Activated T-helper 1 cell treated with anti-CD3 and anti-CD28 coated beads, Interleukin-2, amount 50 U/mL, for 16 hours (primary cell): ENCODE measurements at places on chromosomes 1 and 21.

DNA sequence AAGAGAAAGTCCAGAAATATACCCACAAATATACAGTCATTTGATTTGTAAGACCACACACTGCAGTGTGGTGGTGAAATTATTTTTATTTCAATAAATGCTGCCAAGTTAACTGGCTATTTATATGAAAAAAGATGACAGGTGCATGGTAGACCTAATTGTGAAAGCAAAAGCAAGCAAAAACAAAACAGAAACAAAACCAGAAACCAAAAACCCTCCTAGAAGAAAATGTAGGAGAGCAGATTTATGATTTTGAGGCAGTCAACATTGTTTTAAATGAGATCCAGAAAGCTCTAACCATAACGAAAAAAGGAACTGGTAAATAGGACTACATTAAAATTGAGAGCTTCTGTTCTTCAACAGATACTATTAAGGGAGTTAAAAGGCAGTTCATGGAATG, 303.6 kb downstream of the PRDM2 start:
- DNase-seq: no peak

DNA sequence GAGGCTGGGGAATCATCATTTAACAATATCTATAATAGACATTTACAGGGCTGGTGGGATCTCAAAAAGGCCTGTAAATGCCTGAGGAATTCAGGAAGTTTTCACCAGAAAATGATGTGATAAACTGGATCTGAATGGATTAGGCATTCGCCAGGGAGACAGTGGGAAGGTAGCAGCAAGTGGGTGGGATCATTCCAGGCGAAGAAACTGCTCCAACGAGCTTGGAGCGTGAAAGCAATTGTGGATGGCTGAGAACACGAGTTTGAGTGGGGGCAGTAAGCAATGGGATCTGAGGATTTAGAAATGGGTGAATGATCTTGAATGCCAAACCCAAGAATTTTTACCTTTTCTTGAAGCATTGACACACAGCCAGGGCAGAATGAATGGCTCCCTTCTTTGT, 8.9 kb upstream of the NDUFS5 start:
- no peak for DNase-seq

GRCh38 chr1:4517186-4517954, 137.0 kb upstream of the AJAP1 start:
- no peak for DNase-seq

DNA sequence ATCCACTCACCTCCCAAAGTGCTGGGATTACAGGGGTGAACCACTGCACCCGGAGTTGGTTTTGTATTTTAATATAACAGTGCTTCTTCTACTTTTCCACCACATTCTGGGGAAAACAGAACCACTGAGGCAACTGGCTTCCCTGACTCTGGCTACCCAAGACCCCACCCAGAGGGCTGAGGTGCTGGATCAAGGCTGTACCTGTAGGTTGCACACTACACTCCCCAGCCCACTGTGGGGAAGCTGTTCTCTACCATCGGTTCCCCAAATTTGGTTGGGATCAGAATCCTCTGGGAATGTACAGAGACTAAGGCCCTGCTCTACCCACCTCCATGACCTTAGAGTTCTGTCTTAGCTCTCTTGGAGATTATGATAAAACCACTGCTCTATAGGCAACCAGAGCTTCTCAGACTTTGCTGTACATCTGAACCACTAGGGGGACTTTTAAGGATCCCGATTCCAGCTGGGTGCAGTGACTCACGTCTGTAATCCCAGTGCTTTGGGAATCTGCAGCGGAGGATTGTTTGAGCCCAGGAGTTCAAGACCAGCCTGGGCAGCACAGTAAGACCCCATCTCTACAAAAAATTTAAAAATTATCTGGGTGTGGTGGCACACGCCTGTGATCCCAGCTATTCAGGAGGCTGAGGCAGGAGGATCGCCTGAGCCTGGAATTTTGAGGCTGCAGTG, 51.6 kb downstream of the GNG4 start:
- no peak for DNase-seq

- no peak for DNase-seq
Measured at GRCh38 chr21:22280851-22281250, 1282.6 kb downstream of the NCAM2 start.

DNA sequence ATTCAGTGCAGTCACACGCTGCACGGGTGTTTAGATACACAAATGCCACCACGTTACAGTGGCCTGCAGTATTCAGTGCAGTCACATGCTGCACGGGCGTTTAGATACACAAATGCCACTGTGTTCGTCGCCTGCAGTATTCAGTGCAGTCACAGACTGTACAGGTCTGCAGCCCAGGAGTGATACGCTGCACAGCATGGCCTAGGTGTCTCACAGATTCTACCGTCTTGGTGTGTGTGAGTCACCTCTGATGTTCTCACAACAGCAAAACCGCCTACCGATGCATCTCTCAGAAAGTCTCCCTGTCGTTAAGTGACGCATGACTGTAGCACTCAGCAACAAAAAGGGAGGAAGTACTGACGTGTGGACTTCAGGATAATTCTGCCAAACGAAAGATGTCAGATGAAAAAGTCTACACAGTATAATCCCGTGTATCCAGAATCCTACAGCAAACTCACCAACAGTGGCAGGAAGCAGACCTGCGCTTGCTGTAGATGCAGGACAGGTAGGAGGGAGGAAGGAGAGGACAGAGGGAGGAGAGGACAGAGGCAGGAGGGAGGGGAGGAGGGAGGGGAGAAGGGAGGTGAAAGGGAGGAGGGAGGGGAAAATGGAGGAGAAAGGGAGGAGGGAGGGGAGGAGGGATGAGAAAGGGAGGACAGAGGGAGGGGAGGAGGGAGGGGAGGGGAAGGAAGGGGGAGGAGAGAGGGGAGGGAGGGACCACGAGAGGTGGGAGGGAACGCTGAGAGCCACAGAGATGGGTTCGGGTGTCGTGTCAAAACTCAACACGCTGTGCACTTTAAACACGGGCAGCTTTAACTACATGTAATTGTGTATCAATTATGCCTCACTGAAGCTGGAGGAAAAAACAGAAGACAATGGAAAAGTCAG, 36.3 kb upstream of the PCBP3 start:
- no peak for DNase-seq

DNA sequence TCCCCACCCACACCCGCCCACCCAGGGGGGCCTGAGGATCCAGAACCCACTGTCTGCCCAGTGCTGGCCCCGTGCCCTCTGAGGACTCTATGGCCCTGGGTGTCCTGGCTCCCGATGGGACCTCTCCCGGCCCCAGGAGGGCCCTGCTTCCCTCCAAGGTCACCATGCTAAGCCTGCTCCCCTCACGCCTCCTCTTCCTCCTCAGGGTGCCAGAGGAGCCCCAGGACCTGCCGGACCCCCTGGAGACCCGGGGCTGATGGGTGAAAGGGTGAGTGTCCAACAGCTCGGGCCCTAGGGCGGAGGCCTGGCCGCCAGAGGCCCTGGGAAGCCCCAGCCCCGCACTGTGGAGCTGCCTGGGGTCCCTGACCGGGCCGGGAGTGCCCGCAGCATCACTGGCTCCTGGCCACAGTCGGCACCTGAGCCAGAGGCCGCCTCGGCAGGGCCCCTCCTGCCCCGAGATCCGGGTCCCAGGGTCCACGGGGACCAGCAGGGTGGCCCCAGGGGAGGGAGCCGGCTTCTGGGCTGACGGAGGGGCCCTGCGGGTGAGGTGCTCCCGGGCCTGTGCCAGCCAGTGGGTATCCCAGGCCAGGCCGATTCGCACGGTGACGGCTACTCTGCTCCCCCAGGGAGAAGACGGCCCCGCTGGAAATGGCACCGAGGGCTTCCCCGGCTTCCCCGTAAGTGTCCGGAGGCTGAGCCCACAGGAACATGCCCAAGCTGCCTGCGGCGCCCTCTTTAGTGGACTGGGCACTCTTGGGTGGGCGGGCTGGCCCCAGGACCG, 16.1 kb downstream of the COL6A1 start:
- DNase-seq: peak; percentile 0

- DNase-seq: no peak
Measured at GRCh38 chr1:200751717-200752116, 13.0 kb downstream of the CAMSAP2 start.

GRCh38 chr1:245168086-245168485, 13.3 kb downstream of the KIF26B start:
- DNase-seq: no peak

DNA sequence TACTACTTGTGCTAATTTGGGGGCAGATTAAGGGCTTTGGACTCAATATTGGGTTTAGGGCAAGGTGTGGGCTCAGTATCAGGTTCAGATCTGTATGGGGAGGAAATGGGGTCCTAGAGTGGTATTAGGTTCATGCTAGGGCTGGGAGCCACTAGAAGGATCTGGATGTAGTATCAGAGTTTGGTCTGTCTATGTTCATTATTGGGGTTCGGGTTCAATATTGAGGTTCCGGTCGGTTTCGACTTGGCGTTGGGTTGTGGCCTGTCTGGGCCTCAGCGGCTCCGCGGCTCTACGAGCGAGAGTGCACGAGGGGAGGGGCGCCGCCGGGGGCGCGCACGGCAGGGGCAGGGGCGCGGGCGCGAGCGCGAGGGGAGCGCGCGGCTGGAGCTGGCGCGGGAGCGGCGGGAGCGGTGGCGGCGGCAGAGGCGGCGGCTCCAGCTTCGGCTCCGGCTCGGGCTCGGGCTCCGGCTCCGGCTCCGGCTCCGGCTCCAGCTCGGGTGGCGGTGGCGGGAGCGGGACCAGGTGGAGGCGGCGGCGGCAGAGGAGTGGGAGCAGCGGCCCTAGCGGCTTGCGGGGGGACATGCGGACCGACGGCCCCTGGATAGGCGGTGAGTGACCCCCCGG, at the start of gene PTPRF:
Gene PTPRF (plus strand): TSS at position 401 of the 624 bp plus-strand sequence. CDS start 14,193 bp downstream, outside the sequence.
- DNase-seq: no peak

GRCh38 chr1:102842606-102843005, 265.7 kb downstream of the COL11A1 start:
- DNase-seq: no peak

- no peak for DNase-seq
Measured at GRCh38 chr1:147247656-147248238, 5.3 kb downstream of the CHD1L start.

GRCh38 chr1:11499601-11500331, 20.8 kb downstream of the DISP3 start:
- DNase-seq: no peak
